T-cell (primary cell): ENCODE measurements at places on chromosomes 3 and 15. TPM values are rescaled to one million over a fixed set of nuclear protein-coding genes. Genes with fewer than 3 reads are reported as not detected.

GRCh38 chr3:156729460-156730179 lies 55.2 kb downstream of the TIPARP start:
- H3K4me1 ChIP-seq: no peaks in the 10 kb centered on the region
- DNase-seq: no peak
- no peaks in the 10 kb centered on the region for H3K36me3 ChIP-seq
- H3K4me3 ChIP-seq: no peak overlapping the region
- no peaks in the 10 kb centered on the region for H3K27me3 ChIP-seq

ATRIP gene
- 7.8 TPM for total RNA-seq

DNA sequence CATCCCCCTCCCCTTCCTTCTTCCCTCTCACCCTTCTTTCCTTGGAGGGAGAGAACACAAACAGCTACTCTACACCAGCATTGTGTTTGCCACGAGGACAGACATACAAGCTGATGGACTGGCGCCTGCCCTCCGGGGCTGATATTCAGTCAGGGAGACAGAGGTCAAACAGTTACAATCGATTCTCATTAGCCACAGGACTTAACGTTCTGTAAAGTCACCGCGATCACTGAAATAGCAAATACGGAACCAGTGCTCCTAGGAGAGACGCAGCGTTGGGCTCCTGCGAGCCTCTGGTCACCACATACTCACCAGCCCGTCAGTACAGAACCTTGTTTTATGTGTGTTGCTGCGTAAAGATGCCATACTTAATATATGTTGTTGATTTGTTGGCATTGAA lies 108.8 kb downstream of the LRRK1 start:
- H3K27ac ChIP-seq: no peak overlapping the region
- no peaks in the 10 kb centered on the region for H3K36me3 ChIP-seq
- H3K4me3 ChIP-seq: no peak overlapping the region
- H3K4me1 ChIP-seq: no peaks in the 10 kb centered on the region
- no peak for DNase-seq
- peaks cover 17% of the 10 kb centered on the region for H3K27me3 ChIP-seq

DNA sequence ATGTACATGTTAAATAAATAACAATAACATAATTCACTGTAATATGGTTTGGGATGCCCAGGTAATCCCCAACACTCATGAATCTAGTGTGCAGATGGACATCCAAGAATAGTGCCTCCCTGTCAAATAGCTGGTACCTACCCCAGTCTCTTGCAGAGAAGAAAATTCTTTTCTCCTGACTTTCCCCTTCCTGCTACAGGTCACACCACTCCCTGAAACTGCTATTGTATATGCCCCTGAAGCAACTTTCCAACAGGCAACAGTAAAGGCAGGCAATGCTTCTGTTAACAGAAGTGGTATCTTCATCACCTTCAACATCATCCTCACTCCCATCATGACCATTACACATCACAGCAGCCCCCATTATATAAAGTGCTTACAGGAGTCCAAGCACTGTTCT lies 431.6 kb downstream of the MAGI1 start:
- H3K27me3 ChIP-seq: no peaks in the 10 kb centered on the region
- H3K36me3 ChIP-seq: no peaks in the 10 kb centered on the region
- H3K4me3 ChIP-seq: no peak overlapping the region
- no peak overlapping the region for H3K27ac ChIP-seq
- no peak for DNase-seq
- no peaks in the 10 kb centered on the region for H3K4me1 ChIP-seq

C3orf22 gene
- total RNA-seq: not detected

DNA sequence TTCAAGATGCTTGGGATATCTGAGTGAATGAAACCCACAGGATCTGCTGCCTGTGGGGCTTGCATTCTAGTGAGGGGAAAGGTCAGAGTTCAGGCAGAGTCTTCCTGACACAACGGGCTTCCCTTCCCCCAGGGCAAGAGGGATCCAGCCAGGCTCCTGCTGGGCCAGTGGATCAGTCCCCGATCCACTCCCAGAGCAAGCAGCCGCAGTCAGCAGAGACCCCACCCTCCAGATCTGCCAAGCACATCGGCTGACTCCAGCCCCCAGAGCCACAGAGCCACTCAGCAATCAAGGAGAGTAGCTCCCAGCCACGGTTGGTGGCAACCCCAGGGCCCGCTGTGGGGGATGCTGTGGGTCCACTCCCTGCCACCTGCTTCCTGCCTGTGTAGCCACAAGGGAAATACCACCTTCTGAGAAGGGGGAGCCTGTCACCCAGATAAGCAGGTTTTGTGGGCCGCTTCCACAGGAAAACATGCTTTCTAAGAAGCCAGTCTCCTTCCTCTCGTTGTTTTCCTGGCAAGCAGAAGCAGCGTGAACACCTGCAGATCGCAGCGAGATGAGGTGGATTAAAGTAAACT lies 44.9 kb downstream of the CPN2 start:
- peak; percentile 46 for DNase-seq
- no peaks in the 10 kb centered on the region for H3K27me3 ChIP-seq
- peaks cover 22% of the 10 kb centered on the region for H3K4me1 ChIP-seq

DNA sequence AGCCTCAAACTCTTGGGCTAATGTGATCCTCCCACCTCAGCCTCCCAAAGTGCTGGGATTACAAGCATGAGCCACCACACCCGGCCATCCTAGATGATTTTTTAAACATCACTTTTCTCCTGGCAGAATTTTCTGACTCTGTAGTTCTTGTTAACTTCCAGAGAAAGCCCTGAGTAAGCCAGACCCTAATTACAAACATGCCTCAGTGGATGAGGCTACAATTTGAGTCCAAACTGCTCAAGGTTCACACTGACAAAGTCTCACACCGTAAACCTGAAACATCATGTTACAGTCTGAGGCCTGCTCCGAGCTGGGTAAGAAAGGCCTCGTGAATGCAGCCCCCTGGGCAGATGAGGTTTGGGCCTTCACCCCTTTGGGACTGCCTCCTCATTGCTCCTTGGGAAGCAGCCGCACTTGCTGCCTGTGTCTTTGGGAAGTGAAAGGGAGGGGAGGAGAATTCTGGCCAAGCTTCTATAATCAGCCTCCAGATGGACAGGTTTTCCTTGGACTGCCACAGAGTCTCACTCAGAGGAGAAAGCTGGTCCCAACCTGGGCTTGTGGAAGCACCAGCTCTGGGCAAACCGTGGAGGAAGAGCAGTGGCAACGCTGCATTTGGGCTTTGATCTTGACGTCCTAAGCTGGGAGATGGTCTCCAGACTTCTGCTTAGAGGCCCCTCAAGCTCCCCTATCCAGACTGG lies 46.0 kb downstream of the CA12 start:
- no peak overlapping the region for H3K27ac ChIP-seq
- H3K36me3 ChIP-seq: no peaks in the 10 kb centered on the region
- H3K27me3 ChIP-seq: peaks cover 4% of the 10 kb centered on the region
- H3K4me1 ChIP-seq: no peaks in the 10 kb centered on the region
- DNase-seq: no peak

- H3K36me3 ChIP-seq: no peaks in the 10 kb centered on the region
- H3K27me3 ChIP-seq: no peaks in the 10 kb centered on the region
- no peak overlapping the region for H3K27ac ChIP-seq
- no peak overlapping the region for H3K4me3 ChIP-seq
- DNase-seq: no peak
These were observed 271.2 kb upstream of the CTDSPL start for GRCh38 chr3:37590328-37591079.

DNA sequence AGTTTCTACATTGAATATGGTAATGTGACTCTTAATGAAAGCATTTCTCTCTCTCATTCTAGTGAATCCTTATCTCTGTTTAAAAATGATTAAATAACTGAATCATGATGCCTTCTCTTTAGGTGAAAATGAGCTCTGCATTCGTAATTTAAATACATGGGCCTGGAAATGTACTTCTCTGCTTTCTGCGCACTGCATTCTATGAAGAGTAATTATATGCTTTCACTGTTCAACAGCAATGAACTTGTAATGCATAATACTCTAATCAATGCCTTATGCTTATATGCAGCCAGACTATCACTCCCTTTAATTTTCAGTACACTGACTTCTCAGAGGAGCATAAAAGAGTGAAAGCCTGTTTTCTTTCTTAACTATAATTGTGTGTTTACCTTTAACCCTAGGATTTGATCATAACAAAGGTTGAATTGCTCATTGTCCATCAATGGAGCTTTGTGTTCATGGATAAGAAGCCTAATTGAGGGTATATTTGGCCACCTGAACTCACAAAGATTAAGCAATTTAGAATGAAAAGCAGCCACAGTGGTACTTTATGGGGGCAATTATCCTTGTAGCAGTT lies 330.8 kb upstream of the PDZRN3 start:
- no peak overlapping the region for H3K27ac ChIP-seq
- no peaks in the 10 kb centered on the region for H3K36me3 ChIP-seq
- H3K4me1 ChIP-seq: no peaks in the 10 kb centered on the region
- H3K4me3 ChIP-seq: no peak overlapping the region

DNA sequence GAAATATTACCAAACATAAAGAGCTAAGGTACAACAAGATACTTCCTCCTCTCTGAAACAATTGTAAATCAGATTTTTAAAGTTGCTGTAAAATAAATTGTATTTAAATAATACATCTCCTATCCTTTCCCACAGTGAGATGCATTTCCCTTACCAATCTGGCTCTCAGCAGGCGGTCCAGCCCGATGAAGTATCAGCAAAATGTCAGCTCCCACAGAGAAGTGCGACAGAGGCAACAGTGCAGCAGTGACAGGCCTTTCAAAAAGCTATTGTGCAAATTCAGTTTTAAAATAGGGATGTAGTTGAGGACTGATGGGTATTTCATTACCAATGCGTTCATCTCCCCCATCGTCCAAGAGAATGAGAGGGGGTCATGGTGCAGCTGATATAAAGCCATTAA lies 733.2 kb upstream of the GOLIM4 start:
- no peaks in the 10 kb centered on the region for H3K36me3 ChIP-seq
- no peaks in the 10 kb centered on the region for H3K4me1 ChIP-seq
- no peak for DNase-seq
- H3K4me3 ChIP-seq: no peak overlapping the region

GRCh38 chr3:52396907-52397591 lies 47.9 kb downstream of the SEMA3G start:
- H3K4me3 ChIP-seq: no peak overlapping the region
- no peak for DNase-seq
- no peaks in the 10 kb centered on the region for H3K4me1 ChIP-seq
- no peaks in the 10 kb centered on the region for H3K27me3 ChIP-seq

CCK gene
- not detected for total RNA-seq

DNA sequence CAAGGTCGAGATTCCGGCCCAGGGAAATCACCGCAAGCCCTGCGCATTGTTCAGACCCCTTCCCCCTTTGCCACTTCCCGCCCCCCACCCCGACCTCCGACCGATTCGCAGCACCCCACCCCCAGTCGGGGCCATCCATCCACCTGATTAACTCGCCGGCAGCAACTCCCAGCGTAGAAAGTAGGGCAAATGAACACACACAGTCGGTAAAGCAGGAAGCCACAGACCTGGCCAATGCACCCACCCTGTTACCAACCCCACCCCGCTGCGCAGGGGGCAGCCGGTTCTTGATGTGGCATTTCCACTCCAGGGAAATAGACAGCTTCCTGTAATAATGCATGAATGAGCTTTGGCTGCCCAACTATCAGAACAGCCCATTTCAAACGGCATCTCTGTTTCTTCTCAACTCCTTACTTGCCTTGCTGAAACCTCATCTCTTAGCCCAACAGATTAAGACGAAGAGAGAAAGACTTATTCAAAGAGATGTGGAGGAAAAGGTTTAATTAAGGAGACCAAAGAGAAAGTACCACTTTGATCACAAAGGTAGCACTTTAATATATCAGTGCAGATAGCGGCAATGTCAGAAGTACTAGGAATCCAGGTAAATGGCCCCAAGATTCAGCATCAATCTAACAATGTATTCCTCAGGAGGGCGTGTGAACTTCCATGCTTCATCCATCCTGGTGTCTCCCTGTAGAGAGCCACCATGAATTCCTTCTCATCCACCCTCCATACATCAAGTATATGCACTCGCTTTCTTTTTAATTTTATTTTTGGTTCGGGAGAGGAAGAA lies 1.9 kb downstream of the TNIK start:
- no peaks in the 10 kb centered on the region for H3K36me3 ChIP-seq
- DNase-seq: peak; percentile 42
- H3K4me1 ChIP-seq: peaks cover 35% of the 10 kb centered on the region
- H3K27ac ChIP-seq: peak overlapping the region; percentile 73
- no peaks in the 10 kb centered on the region for H3K27me3 ChIP-seq

GRCh38 chr15:42796955-42797782 lies 60.2 kb upstream of the CDAN1 start:
- H3K36me3 ChIP-seq: peaks cover 16% of the 10 kb centered on the region
- no peaks in the 10 kb centered on the region for H3K27me3 ChIP-seq
- no peak overlapping the region for H3K4me3 ChIP-seq
- no peak overlapping the region for H3K27ac ChIP-seq
- no peaks in the 10 kb centered on the region for H3K4me1 ChIP-seq
- DNase-seq: no peak

DNA sequence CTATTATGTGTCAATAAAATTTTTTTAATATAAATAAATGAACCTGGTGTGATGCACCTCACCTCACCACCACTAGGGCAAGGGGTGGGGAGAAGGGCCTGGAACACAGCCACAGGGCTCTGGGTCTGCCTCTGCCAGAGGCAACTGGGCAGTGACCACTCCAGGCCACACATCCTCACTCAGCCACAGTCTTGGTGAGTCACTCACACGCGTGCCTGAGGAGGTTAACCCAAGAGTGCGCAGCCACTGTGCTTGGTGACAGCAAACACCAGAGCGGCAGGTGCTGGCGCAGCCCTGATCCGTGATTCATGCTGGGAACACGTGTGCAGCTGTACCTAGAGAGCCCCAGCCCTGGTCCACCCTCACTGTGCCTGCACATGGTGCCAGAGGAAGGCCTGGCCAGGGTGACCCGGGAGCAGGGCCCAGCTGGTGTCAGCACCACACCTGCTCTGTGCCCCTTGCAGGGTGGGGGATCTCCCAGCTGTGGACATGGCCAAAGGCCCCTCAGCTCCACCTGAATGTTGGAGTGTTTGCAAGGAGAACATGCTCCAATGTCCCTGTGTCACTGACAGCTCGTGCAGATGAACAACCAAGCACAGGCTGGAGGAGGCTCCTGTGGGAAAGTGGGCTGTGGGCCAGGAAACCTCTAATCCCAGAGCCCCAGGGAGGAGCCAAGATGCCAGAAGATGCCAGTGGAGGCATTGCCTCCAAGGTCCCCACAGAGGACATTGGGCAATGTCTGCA lies 2.1 kb downstream of the SLC41A3 start:
- DNase-seq: no peak
- H3K36me3 ChIP-seq: no peaks in the 10 kb centered on the region
- H3K4me3 ChIP-seq: no peak overlapping the region
- H3K27me3 ChIP-seq: no peaks in the 10 kb centered on the region
- H3K4me1 ChIP-seq: peaks cover 25% of the 10 kb centered on the region
- H3K27ac ChIP-seq: no peak overlapping the region

- H3K36me3 ChIP-seq: no peaks in the 10 kb centered on the region
- no peaks in the 10 kb centered on the region for H3K4me1 ChIP-seq
- H3K4me3 ChIP-seq: no peak overlapping the region
- no peak for DNase-seq
- H3K27me3 ChIP-seq: no peaks in the 10 kb centered on the region
These were observed 271.5 kb upstream of the DCBLD2 start for GRCh38 chr3:99172736-99173657.
